Activated CD4-positive, CD25-positive, alpha-beta regulatory T cell (primary cell): ENCODE measurements at places on chromosomes 4 and X.

DNA sequence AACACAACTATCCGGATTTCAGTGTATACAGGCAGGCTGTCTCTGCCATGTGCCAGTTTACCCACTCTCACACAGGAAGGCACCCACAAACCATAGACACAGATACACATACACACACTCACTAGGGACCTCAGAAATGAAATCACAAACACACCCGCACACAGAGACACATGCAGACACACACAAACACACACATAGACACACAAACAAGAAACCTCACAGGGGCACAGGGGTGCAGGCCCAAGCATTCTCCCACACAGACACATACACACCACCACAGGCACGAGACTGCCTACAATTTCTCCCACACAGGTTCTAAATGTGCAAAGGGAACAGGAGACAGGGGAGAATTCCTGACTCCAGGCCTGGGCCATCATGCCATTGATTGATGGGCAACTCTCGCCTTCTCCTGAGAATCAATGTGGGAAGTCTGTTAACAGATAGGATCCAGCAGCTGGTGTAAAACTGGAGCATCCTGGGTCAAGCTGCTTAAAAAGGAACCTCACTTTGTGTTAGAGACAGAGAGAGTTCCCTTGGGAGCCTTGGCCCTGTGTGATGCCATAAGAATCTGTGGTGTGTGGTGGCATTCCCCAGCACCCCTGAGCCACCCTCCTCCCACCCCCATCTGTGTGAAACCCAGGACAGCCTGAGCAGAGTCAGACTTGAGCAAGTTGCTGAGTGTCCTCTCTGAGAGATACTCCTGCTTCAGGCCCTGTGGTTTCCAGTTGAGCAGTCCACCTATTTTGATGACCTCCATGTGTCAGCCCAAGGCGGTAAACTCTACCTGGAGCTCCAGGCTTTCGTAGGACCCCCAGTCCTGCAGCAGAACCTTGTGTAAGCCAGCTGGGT is 33.9 kb downstream of the NBDY start:
- DNase-seq, result no peak

GRCh38 chr4:65943076-65943475 is 272.8 kb upstream of the EPHA5 start:
- no peak for DNase-seq

- no peak for DNase-seq
Measured at GRCh38 chr4:151302432-151302831, 23.0 kb downstream of the SH3D19 start.

GRCh38 chr4:81802285-81802846 is 330.7 kb upstream of the RASGEF1B start:
- no peak for DNase-seq

DNA sequence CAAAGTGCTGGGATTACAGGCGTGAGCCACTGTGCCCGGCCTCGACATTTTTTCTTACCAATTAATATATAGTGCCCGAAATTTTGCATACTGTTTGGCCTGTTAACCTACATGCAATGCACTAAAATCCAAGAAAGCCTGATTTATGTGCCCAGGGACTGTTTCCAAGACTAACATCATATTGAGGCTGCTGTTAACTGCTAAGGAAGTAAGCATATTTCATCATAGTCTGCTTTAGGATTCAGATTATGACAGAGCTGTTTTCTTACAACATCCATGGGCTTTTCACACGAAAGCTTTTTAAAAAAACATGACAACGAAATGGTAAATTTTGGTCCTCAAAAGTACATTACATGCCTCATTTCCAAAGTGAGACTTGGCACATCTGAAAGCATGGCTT is 84.4 kb downstream of the STOX2 start:
- no peak for DNase-seq

DNA sequence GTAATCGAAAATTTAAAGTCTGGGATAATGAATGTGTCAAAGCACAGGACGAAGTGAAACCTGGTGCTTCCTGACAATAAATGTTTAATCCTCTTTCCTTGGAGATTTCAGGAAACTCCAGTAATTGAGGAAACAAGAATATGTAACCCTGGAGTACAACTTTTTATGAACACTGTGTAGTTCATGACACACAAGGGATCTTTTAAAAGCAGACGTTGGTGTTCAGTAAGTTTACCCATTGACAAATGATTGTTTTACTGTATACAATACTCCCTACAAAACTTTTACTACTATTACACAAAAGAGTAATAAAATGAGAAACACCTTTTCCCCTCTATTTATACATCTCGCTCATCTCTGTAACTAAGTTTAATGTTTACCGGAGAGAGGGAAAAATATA is 312.4 kb downstream of the PPARGC1A start:
- no peak for DNase-seq

DNA sequence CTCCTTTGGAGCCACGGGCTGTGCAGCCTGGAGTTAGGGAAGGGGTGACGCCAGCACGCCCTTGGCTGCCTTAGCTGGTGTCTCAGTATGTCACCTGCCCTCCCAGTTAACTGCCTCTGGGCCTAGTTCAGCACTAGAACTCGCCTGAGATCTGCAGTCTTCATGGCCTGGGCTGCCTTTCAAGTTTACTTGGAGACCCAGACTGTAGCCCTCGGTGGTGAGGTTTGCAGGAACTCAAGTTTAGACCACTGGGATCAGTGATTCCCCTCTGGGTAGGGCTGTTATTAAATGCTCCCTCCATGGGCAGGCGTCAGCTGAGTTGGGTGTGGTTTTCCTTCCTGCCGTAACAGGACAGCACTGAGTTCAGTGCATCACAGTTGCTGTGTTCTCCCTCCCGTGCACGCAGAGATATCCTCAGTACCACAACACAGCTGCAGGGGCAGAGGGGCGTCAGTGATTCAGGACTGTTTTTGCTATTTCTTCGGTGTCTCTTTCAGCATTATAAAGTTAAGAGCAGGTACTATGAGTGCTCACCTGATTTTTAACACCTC is 30.5 kb downstream of the PLAC8 start:
- DNase-seq, result peak; percentile 4

GRCh38 chrX:24561121-24561520 is 86.0 kb downstream of the PCYT1B start:
- no peak for DNase-seq

DNA sequence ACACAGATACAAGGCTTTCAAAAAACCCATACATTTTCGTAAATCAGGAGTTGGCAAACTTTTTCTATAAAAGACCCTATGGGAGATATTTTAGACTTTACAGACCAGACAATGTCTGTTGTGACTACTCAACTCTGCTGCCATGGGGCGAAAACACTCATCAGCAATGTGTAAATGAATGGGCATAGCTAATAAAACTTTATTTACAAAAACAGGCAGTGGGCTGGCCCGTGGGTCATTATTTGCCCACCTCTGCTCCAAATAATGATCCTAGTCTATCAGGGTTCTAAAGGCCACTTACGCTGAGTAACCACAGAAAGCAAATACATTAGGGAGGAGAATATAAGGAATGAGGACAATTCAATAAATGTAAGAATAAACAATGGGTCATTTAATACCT is 43.9 kb upstream of the ACSL4 start:
- DNase-seq, result no peak

- DNase-seq, result no peak
Measured at GRCh38 chr4:18691431-18692200, 670.1 kb upstream of the LCORL start.

DNA sequence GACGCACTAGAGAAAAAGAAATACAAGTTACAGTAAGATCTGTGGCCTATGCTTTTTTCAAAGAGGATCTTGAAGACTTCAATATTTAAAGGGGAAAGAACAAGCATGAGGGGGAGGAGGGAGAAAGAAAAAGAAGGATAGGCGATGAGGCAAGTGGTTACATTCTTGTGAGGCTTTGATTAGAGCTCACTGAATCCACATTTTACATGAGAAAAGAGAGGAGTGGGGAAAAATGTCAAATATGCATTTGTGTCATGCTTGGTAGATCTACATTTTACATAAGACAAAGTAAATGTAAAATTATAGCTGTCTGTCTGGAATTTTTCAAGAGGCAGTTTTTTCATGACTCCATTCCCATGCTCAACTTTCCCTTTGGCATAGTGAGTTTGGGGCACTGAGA is 965.9 kb downstream of the FSTL5 start:
- no peak for DNase-seq

GRCh38 chr4:152063621-152064240 is 302.9 kb upstream of the GATB start:
- no peak for DNase-seq
